ENCODE measurements at places on chromosomes 12 and 14.

DNA sequence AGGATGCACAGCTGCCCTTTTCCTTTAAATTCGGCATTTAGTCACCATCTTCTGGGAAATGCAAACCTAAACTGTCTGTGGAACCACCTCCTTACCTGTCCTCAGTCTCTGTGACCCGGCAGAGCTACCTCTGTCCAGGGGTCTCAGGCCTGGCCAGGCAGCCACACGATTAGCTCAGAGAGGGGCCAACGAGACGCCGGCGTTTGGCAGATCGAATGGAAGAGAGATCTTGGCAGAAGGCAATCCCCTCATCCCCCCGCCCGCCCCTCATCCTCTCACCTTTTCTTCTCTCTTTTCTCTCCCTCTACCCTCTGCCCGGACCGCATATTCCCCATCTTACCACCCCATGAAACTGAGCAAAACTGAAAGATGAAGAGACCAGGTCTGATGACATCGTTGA lies 101.0 kb downstream of the PIWIL1 start:
- no peak for DNase-seq

GRCh38 chr12:48002414-48002730 lies 1.9 kb downstream of the COL2A1 start:
- no peak for DNase-seq

GRCh38 chr12:62882140-62882539 lies 52.8 kb downstream of the PPM1H start:
- no peak for DNase-seq

DNA sequence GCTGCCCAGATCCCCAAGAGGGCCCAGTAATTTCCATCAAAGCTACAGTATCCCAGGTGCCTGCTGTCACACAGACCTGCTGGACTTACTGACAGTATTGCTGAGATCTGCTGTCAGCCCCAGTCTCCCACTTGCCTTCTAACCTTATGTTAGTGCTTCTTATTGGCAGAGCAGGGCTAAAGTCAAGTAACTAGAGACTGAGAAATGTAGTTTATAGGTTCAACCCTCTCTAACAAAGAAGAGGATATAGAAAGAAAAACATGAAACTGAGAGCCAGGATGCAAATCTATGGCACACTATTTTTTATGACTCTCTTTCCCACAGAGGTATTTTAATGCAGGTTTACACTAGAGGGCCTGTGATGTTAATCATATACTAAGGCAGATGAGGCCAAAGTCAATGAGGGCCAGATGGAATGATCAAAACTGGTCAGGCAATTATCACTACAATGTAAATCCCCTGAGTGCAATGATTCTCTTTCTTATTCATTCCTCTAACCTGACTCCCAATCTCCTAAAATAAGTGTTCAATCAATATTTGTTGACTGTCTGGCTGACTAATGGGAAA lies 781.9 kb downstream of the VRK1 start:
- no peak for DNase-seq

DNA sequence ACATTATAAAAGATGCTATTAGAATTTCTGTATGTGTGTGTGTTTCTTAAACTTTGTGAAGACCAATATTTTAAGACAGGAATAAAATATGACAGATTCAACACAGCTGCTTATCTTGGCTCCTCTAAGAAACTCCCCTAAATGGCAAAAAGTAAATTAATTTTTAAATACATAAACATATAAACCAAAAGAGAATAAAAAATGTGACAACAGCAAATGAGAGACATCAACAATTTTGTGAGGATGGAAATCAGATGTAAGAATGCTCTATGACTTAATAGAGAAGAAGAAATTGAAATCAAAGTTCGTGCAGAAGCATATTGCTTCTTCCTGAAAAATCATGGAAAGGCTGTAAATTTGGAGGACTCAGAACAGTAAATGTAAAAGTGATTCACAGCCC lies 1083.8 kb downstream of the FLRT2 start:
- no peak for DNase-seq

DNA sequence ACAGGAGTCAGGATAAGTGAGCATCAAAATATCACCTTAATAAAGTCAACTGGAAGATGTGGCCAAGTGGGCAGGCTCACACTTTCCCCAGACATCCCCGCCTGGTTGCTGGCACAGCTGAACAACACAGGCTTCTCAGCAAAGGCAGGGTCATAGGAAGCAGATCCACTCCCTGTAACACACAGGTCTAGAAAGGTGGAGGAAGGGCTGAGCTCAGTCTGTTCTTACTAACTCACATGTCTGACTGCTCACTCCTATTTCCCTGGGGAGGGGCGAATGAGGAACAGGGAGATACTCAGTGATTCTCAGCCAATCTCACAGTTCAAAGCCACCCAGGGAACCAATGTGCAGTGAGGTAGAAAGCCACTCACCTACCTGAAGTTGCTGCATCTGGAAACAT lies 45.0 kb upstream of the AMN1 start:
- DNase-seq, result no peak

DNA sequence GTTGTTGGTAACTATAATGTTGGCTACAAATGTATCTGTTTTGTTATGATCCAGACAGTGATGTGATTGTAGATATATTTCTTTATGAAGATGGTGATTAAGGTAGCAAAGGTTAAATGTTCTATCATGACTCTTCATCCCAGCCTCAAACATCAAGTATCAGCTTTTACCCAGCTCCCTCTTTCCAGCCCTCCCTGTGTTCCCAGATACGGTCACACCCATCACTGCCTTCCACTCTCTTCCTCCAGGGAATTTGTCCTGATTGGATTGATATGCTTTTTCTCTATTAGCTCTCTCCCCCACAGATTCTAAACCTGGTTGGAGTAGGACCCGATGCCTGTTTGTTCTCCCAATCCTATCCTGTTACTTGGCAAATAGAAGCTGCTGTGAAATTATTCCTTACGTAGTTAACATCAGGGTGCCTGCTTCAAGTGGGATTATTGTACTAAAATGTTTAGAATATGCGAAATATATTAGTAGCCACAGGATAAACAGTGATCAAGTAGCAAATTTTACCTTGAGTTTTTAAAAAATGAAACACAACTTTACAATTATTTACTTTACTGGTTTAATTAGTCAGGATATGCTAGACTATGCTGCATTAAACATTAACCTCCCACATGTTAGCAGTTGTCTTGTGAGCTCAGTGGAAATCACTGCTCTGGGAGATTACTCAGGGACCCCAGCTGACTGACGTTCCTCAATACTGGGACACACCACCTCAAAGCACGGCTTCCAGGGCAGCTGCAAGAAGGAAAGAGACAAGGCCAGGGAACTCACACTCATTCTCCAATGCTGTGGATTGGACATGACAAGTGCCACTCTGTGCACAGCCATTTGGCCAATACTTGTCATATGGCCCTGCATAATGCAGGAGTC lies 165.3 kb downstream of the ALX1 start:
- no peak for DNase-seq
